Chondrocyte (in vitro differentiated cells): ENCODE measurements at places on chromosomes 12 and 14. TPM values are rescaled to one million over a fixed set of nuclear protein-coding genes. Genes with fewer than 3 reads are reported as not detected.

The SLC2A14 gene
- total RNA-seq = 0.60 to 2.3 TPM (median 1.8 TPM) in 3 replicates

The MVK gene
- total RNA-seq = 11.7 to 14.1 TPM (median 13.7 TPM) in 3 replicates

The MDGA2 gene
- total RNA-seq = 0.17 to 0.65 TPM in 2 of 3 replicates, not detected in the other

The RIMBP2 gene
- total RNA-seq = 0.18 to 0.92 TPM (median 0.30 TPM) in 3 replicates

- peak within 1 kb of the TSS; percentile 89 for H3K27ac ChIP-seq
- peak within 1 kb of the TSS; percentile 73 for H3K4me3 ChIP-seq
- no peaks in the 10 kb centered on the region for H3K36me3 ChIP-seq
- peaks cover 25% of the 10 kb centered on the region for H3K4me1 ChIP-seq
- DNase-seq = no peak
Measured at GRCh38 chr12:52050758-52051541, at the start of gene NR4A1. TSS of gene NR4A1 (plus strand) at chr12:52051442. CDS start at chr12:52054329, 2,887 bp downstream.

- peaks cover 18% of the 10 kb centered on the region for H3K36me3 ChIP-seq
- no peak overlapping the region for H3K4me3 ChIP-seq
- peaks cover 48% of the 10 kb centered on the region for H3K4me1 ChIP-seq
- DNase-seq = no peak
Measured at GRCh38 chr14:71108398-71109119, 201.3 kb downstream of the PCNX1 start.

- no peaks in the 10 kb centered on the region for H3K27me3 ChIP-seq
- H3K36me3 ChIP-seq = no peaks in the 10 kb centered on the region
- no peak overlapping the region for H3K27ac ChIP-seq
- no peak overlapping the region for H3K4me3 ChIP-seq
Measured at GRCh38 chr12:51189790-51190355, 16.9 kb upstream of the TFCP2 start.

- DNase-seq = no peak
- peaks cover 39% of the 10 kb centered on the region for H3K4me1 ChIP-seq
- peaks cover 19% of the 10 kb centered on the region for H3K36me3 ChIP-seq
- H3K4me3 ChIP-seq = no peak overlapping the region
- peak overlapping the region; percentile 80 for H3K27ac ChIP-seq
Measured at GRCh38 chr12:128810182-128811127, 13.3 kb downstream of the SLC15A4 start.

DNA sequence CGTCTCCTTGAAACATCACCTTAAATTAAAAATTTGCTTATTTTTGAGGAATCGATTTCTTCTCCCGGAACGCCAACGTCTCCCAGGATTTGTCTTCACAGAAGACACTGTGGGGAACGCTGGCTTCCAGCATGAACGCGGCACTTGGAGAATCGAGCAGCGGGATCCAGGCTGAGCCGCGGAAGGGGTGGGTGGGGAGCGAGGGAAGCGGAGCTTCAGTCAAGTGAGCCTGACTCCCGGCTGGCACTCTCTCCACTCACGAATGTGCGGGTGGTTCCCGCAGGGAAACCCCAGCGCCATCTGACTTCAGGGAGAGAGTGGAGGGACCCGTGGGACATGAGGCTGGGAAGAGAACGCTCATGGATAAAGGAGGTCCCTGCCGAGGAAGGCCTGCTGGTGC lies 506.0 kb upstream of the TMEM132C start:
- no peaks in the 10 kb centered on the region for H3K4me1 ChIP-seq
- no peak overlapping the region for H3K27ac ChIP-seq
- H3K36me3 ChIP-seq = peaks cover 2% of the 10 kb centered on the region
- DNase-seq = no peak
- no peak overlapping the region for H3K4me3 ChIP-seq

DNA sequence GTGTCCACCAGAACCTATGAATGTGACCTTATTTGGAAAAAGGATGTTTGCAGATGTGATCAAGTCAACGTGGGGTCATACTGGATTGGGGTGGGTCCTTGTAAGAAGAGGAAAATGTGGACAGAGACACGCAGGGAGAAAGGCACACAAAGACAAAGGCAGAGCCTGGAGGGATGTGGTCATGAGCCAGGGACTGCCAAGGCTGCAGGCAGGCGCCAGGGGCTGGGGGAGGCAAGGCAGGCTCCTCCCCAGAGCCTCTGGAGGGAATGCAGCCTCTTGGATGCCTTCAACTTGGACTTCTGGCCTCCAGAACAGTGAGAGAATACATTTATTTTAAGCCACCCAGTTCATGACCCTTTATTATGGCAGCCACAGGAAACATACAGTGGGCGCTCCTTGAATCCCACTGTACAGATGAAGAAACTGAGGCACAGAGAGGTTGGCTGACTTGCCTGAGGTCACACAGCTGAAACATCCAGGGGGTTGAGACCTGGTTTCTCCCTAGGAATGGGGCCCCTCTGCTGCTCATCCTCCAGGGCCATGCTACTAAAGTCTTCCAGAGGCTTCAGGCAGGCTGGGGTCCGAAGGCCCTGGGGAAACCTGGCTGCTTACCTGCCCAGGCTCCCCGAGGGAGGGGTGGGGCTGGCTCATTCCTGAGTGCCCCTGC lies 99.7 kb downstream of the RFLNA start:
- H3K36me3 ChIP-seq = peaks cover 4% of the 10 kb centered on the region
- peak overlapping the region; percentile 89 for H3K27ac ChIP-seq
- H3K27me3 ChIP-seq = no peaks in the 10 kb centered on the region
- no peak overlapping the region for H3K4me3 ChIP-seq
- peaks cover 79% of the 10 kb centered on the region for H3K4me1 ChIP-seq
- no peak for DNase-seq
